ENCODE measurements at places on chromosomes 6 and 20. TPM values are rescaled to one million over a fixed set of nuclear protein-coding genes. Genes with fewer than 3 reads are reported as not detected.

DNA sequence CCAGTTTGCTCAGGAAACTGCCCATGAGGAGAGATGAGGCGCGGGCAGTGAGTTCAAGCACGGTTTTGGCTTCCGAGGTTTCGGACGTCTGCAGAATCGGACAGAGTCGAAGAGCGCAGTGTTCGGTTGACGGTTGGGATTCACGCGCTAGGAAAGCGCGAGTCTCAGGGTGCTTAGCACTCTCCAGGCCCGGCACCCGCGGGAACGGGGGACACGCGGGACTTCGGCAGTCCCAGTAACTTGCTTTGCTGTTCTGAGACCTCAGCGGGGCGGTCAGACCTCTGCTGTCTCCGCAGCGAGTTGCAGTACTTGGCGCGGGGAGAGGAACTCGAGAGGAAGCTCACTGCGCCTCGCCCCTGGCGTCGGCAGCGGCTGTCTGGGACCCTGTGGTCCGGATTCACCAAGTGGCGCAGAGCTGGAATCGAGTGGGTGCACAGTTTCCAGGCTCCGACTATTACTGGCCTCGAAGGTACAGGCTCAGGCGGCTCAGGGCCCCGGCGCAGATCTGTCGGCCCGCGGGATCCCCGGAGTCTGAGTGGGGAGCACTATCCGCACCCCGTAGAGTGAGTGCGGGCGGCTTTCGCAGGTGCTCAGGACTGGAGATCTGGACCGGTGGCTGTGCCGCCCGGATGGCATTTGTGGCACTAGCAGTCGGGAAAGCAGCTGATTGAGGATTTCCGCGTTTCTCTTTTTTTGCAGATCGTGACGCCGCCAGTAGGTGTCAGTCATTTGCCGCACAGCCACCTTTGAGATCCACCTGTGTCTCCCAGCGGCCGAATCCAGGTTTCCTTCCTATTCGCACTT is at the start of gene POM121L2:
Gene POM121L2 (minus strand): TSS at position 128 of the 804 bp plus-strand sequence. CDS start 103 bp downstream, at position 25.
- peak; percentile 84 for DNase-seq

- peak; percentile 26 for DNase-seq
Observed at GRCh38 chr6:43455531-43456428, at the start of gene DLK2. Gene DLK2, minus strand, starts transcription at chr6:43455548. Its CDS starts 723 bp downstream, at chr6:43454825.

DNA sequence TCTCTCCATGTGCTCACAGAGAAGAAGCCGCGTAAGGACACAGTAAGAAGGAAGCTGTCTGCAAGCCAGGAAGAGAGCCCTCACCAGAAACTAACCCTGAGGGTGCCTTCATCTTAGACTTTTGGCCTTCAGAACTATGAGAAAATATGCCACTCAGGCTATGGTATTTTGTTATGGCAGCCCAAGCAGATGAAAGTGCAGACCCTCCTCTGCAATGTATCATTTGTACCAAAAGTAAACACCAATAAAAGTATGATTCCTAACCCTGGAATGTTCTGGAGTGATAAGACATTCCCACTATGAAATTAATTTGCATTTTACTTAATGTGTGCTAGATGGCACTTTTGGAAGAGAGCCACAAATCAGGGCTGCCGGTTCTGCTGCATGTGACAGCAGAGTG is 594.3 kb downstream of the UTRN start:
- DNase-seq: no peak

GRCh38 chr20:62618611-62619529 is 23.4 kb upstream of the SLCO4A1 start:
- peak; percentile 50 for DNase-seq

DNA sequence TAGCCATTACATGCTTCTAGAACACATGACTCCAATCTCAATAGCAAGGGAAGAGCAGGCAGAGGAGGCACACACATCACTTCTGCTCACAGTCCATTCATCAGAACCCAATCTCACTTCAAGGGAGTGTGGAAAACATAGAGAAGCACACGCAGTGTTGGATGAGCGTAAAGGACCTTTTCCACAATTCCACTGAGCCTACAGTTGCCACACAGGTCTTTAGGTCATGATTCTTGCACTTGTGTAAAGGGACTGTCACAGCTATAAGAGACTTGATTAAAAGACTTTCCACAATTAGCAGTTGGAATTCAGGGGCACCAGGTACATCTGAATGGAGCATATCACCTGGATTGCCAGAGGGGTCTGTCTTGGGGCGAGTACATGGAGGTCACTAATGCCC is 86.2 kb downstream of the TBC1D7 start:
- DNase-seq: no peak

DNA sequence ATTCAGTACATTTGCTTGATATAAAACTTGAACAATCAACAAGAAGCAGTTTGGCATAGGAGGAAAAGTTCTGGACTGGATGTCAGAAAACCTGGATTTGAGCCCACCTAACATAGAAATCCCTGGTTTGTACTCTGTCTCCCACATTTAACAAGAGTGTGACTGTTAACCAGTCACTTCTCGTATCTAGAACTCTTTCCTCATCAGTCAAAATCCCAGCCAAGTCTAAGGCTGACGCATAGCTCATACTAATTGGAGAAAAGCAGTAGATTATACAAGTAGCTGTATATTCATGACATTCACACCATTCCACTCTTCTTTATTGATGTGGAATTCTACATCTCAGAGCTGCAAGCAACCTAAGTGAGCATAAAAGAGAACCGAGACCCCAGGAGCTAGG is 222.7 kb downstream of the PHACTR1 start:
- DNase-seq: no peak

GPSM3 gene
- 3.4 TPM for total RNA-seq

GRCh38 chr6:90610751-90611542 is 24.1 kb upstream of the MAP3K7 start:
- no peak for DNase-seq

SEC63 gene
- total RNA-seq: 0.84 TPM

GRCh38 chr6:131250122-131250521 is 114.9 kb downstream of the AKAP7 start:
- peak; percentile 82 for DNase-seq

DNA sequence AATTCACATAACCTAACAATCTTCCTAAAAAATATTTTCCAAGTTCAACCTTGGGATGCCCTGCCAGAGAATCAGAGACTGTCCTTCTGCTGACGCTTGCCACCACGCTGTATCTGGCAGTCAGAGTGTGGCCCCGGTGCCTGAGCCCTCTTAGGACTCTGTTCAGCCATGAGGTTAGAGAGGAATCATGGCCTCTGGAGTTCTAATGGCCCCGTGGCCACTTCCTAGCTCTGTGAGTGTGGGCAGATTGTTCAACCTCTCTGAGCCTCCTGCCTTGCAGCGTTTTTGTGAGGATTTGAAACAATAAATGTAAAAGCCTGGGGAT is 2.2 kb downstream of the BPHL start:
- no peak for DNase-seq

SCRT2 gene
- total RNA-seq: not detected

GRCh38 chr20:31945785-31946184 is 6.1 kb downstream of the PDRG1 start:
- DNase-seq: no peak

GRCh38 chr20:24488800-24489175 is 19.4 kb downstream of the SYNDIG1 start:
- DNase-seq: no peak

- no peak for DNase-seq
Observed at GRCh38 chr6:36267731-36268477, 2.0 kb upstream of the PNPLA1 start.

All from Caki2 (cell line).